ENCODE measurements at places on chromosomes 16 and 17.

- no peak for DNase-seq
Observed at GRCh38 chr17:47897561-47897960, 1.5 kb downstream of the SP2 start.

- peak; percentile 88 for DNase-seq
Observed at GRCh38 chr17:37373530-37374159, 2.1 kb upstream of the C17orf78 start.

- no peak for DNase-seq
Observed at GRCh38 chr17:10776381-10776780, 27.5 kb downstream of the TMEM238L start.

- no peak for DNase-seq
Observed at GRCh38 chr17:73731733-73732132, 87.5 kb upstream of the SDK2 start.

- no peak for DNase-seq
Observed at GRCh38 chr17:11212792-11213191, 28.2 kb upstream of the SHISA6 start.

DNA sequence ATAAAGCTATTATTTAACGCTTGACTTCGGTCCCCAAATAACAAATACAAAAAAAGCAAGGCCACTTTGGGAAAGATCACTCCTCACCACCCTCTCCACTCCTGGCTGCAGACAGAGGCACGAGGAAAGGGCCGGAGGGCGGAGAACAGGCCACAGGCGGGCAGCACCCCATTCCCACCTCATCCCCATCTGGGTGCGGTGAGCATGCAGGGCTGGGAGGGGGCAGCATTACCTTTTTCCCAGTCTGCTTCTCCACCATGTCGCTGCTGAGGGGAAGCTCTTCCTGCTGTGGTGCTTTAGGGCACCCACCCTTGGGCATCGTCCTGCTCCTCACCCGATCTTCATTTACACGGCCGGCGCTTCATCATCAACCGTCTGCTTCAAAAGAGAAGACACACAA, 99.2 kb downstream of the ZNF778 start:
- no peak for DNase-seq

GRCh38 chr17:2694381-2695242, 17.0 kb downstream of the CLUH start:
- no peak for DNase-seq

DNA sequence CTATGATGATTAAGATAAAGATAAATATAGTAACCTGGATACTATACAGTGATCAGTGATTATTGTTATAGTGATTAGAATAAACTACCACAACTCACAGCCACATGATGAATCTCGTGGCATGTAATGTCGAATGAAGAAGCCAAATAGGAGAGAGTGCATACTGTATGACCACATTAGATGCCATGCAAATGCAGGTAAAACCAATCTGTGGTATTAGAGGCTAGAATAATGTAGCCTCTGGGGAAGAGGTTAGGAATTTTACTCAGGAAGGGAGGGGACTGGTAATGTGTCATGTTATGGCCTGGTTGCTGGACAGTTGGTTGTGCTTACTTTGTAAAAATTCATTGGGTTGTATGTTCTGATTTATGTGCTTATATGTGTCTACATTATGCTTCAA, 402.7 kb downstream of the CDH13 start:
- no peak for DNase-seq

GRCh38 chr16:30068750-30069610, 3.4 kb downstream of the ALDOA start:
- DNase-seq = peak; percentile 31

DNA sequence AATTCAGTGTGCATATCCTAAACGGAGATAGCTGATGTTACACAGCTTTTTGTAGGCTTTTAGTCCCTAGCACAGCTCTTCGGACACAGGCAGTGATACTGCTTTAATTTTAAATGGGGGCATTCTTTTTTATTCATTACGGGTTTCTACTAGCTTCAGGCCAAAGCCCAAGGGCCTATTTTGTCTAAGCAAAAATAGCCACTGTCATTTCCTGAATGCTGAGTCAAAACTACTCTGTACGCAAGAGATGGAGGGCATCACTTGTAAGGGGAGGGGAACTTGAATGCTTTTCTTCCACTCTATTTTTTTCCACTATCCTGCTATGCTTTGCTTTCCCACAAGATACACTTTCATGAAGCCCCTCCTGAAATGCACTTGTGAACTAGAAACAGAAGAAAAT, 360.7 kb downstream of the PMP22 start:
- DNase-seq = no peak

- peak; percentile 54 for DNase-seq
Observed at GRCh38 chr16:89586853-89587252, 11.3 kb downstream of the CPNE7 start.

- no peak for DNase-seq
Observed at GRCh38 chr16:86982347-86982596, 334.9 kb downstream of the C16orf95 start.

DNA sequence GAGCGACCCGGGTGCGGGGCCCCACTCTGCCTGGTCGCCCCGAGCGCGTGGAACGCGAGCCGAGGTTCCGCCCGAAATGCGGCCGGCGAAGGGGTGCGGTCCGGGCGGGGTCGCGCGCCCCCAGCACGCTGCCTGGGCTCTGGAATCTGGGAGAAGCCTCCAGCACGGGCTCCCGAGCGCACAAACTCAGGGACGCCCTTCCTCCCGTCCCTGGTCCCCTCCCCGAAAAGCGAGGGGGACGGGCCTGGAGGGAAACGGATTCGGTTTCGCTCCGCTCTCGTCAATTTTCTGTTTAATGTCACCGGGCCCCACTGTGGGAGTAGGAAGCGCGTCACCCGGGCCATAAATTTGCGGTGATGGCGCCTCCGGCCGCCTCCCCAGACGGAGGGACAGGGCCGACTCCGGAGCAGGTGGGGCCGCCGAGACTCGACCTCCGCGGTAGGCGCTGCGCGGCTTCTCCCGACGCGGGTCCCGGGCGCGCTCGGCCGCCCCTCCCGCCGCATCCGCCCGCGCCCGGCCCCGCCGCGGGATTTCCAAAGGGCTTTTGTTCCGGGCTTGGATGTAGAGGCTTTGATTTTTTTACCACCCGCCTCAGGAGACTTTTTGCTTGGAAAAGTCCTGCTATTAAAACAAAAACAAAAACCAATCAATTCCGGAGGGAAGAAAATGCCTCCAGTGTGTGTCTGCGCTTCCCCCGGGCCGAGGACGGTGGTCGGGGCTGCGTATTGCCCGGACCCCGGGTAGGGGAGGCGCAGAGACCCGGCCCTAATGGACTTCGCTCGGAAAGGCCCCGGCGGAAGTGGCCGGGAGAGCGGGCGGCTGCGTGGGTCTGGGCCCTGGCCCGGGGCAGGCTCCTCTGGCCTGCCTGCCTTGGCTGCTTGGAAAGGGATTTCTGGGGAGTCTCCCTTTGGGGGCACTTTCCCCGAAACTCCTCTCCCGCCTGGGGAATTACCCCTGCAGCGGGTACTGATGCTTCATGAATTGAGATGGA, 7.9 kb upstream of the BAHCC1 start:
- DNase-seq = peak; percentile 59

DNA sequence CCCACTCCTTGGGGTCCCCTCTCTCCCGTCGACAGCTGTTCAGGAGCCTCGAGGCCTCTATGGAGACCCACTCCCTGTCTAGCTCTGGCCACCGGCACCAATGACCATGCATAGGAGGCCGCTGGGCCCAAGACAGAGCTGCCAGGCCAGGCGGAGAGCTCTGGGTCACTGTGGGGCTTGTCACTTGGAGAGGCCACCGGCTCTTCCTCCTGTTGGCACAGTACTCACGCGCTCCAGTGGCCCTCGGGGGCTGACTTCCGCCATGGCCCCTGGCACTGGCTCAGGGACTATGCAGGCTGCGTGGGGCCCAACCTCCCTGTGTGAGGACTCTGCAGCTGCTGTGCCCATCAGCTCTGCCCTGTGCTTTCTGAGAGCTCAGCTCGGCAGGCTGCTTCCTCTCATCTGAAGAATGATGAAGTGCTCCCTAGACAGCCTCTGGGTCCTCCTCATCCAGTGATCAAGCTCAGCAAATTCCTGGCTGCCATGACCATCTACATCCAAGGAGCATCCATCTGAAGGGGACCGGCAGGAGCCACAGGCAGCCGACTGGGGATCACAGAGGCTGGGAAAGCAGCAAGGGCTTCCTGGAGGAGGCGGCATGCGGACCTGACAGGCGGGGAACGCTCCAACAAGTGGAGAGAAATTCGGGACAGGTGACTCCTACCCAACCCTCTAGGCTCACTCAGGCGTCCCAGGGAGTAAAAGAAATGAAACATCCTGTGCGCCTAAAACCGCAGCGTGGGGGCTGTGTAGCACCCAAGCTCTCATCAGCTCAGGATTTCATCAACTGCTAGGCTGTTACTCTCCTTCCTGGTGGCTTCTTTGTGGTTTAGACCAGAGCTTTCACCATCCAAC, 16.8 kb downstream of the GALNS start:
- no peak for DNase-seq

All from fibroblast of the aortic adventitia (primary cell).